SJSA1 (cell line): ENCODE measurements at places on chromosomes 4 and X.
A peak's percentile ranks its signal among the peaks of the same experiment; 100 is the strongest.

DNA sequence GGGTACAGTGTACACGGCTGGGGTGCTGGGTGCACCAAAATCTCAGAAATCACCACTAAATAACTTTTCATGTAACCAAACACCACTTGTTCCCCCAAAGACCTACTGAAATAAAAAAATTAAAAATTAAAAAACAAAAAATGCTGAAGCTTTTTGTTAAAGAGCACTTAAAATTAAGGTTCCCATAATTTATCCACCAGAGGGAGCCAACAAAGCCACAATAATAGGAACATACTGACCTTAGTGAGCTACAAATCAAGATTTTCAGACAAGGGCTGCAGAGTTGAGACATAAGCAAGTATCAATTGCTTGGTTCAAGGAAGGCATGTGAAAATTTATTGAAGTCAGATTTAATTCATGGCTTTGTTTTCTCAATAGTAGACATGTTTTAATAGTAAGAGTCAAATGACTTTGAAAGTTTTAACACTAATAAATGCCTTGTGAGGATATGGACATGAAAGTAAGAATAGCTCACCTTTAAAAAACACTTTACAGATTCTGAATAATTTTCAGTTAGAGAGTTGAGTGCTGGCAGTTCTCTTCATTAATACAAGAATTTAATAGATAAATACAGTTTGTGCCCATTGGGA is 43.0 kb upstream of the SCOC start:
- DNase-seq: no peak

- DNase-seq: no peak
Observed at GRCh38 chr4:52366621-52367020, 292.5 kb downstream of the USP46 start.

GRCh38 chr4:177032341-177032740 is 239.6 kb upstream of the VEGFC start:
- DNase-seq: no peak

DNA sequence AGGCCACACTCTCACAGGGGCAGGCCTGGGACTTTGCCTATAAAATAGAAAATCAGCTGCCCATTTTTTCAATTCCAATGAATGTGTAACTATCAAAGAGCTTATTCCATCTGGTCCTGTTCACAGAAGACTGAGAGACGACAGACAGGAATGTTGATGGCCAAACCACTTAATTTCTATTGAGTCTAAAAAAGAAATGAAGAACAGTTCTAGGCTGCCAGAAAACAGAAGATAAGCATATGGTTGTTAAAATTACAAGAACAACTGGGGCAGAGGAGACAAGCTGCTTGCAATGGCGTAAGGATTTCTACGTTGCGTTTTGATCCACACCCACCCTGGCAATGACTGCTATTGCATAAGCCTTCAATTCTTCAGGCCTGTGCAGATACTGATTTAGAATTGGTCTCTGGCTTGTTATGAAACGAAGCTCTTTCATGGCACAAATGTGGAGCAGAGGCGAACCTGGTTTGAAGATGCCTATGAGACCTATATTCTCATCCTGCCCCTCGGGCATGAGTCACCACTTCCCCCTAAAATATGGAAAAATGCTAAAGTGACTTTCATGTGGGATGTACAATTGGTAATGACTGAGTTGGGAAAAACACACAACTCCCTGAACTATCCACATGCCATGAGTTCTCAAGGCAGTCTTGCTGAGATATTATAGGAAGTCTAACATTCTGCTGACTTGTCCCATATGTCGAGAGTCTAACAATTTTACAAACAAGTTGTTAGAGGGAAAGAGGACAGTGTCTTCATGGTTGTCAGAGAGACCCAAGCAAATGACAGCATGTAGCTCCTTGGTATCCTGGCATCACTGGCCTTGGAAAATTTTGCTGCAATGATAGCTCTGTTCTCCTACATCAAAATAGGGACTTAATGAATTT is 37.9 kb upstream of the SORBS2 start:
- DNase-seq: no peak

- DNase-seq: no peak
Observed at GRCh38 chr4:7089213-7089986, 21.5 kb upstream of the GRPEL1 start.

GRCh38 chr4:58042176-58042575 is 932.0 kb upstream of the IGFBP7 start:
- DNase-seq: no peak

GRCh38 chrX:28278251-28278650 is 297.0 kb upstream of the DCAF8L1 start:
- no peak for DNase-seq

GRCh38 chrX:100408713-100409609 is 1.1 kb downstream of the PCDH19 start:
- no peak for DNase-seq

GRCh38 chr4:1239950-1240307 is 9.0 kb downstream of the CTBP1 start:
- DNase-seq: no peak

- no peak for DNase-seq
Observed at GRCh38 chrX:23656684-23657083, 10.6 kb upstream of the PRDX4 start.

- DNase-seq: no peak
Observed at GRCh38 chrX:106774981-106775380, 27.5 kb upstream of the TBC1D8B start.

GRCh38 chr4:1349359-1350168 is 2.6 kb downstream of the UVSSA start:
- DNase-seq: no peak

- DNase-seq: no peak
Observed at GRCh38 chr4:32133141-32133540, 1413.0 kb downstream of the PCDH7 start.

DNA sequence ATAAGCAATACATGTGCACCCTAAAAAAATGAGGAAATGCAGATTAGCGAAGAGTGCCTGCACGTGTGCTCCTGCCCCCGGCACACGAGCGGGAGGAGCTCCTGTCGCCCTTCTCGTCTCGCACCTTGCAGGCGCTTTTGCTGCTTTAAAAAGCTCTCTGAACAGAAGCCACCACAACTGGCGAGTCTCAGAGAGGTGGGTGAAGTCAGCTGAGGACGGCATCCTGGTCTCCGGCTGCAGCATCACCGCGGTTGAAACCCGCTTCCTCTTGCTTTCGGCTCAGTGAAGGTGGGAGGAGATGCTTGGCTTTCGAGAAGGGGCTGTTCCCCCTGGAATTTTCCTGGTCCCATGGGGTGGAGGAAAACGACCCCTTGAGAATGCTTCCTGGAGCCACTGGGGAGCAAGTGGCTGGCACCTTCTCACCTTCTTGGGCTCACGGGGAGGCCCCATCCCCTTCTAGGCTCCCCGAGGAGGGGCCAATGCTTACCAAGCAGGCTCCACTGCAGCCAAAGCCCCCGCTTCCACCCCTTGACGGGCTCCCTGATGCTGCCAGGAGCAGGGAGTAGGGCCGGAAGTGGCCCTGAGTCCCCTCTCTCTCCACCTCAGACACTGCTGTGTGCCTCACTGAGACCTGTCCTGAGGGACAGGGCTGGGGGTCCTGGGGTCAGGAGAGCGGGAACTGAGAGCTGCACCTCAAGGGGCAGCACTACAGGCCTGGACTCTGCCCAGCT is 29.2 kb upstream of the MXD4 start:
- no peak for DNase-seq

GRCh38 chr4:112515198-112516065 is 548 bp downstream of the NEUROG2 start:
- DNase-seq: no peak

GRCh38 chrX:17547658-17548057 is 172.7 kb downstream of the NHS start:
- peak; percentile 58 for DNase-seq

DNA sequence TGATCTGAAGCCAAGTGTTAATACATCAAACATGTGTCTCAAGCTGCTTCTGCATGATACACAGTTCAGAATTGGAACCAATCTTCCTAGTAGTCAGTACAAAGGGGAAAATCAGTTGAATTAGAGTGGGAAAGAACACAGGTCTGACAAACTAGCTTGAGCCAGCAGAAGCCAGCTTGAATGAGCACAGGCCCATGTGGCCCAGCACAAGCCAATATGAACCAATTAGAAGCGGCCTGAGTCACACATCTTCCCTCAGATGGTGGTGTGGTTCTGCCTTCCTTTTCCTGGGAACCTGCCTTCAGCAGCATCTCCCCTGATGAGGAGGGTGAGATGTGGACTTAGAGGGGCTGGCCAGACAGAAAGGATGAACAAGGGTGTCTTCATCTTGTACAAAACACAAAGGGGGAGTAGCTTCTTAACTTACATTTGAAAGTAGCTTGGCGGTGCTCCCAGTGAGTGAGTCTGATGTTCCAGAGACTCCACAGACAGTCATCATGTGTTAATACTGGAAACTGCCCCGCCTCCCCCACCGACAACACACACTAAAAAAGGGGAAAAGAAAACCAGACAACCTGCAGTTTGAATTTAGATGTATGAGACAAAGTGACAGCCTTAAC is 72.0 kb downstream of the FRMPD4 start:
- DNase-seq: peak; percentile 58

DNA sequence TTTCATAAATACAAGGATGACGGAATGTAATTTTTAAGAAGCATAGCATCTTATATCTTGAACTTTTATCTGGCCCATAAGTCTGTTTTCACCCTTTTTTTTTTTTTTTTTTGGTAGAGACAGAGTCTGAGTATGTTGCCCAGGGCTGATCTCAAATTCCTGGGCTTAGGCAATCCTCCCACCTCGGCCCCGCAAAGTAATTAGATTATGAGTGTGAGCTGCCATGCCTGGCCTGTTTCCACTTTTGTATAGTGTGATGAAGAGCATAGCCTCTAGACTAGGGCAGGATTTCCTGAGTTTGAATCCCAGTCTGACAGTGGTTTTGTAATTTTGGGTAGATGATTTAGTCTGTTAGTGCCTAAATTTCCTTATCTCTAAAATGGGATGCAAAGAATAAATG is 11.0 kb downstream of the STIM2 start:
- DNase-seq: no peak

DNA sequence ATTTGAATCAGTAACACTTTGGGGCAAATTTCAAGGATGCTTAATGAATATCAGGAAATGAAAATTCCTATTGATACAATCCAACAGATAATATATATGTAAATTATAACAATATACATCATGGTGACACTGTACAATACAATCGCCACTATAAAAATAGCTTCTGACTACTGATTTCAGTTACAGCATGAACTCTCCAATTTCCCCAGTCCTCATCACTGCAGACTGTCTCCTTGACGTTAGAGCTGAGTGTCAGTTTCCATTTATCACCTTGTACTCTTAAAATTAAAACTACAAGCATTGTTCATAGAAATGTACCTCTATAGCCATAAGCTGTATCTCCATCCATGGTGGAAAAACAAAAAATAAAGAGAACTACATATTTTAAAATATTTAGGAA is 23.4 kb downstream of the TBC1D9 start:
- DNase-seq: no peak

GRCh38 chr4:134708616-134709015 is 507.0 kb upstream of the PABPC4L start:
- DNase-seq: no peak

GRCh38 chr4:169649545-169650226 is 29.3 kb downstream of the CLCN3 start:
- DNase-seq: no peak

DNA sequence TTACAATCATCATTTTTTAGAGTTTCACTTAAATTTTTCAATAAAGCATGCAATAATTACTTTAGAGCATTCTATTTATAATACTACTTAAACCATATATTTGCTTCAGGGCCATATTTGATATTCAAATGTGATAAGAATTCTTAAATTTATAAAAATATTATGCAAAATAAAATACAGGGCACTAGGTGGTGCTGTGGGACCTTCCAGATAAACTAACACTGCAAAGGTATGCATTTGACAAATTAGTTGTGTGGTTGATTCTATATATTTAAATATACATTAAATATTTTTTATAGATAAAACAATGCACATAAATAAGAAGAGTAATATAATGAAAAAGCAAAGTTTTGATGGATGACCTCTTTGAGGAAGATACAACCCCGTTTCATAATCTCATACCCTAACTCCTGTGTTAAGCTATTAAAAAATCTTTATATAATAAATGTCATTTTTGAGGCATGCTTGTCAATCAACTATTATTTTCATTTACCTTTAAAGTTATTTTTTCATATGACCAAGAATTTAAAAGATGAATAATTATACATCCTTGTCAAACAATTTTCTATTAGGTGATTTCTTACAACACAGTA is 128.4 kb downstream of the REELD1 start:
- DNase-seq: no peak

DNA sequence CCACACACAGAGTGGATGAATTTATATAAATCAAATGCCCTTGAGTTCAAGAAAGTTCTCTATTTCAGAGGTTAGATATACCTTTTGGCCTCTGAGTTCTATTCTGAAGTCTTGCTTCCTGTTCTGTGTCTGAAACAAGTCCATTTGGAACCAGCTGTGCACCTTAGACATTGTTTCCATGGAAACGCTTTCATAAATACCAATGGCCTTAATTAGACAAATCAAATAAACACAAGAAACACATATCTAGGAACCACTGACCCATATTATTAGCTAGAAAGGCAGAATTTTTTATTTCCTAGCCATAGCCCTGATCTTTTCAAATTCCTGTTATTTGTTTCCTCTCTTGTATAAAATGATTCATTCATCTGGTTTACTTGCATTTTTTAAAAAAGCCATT is 8.4 kb upstream of the C4orf54 start:
- DNase-seq: no peak

DNA sequence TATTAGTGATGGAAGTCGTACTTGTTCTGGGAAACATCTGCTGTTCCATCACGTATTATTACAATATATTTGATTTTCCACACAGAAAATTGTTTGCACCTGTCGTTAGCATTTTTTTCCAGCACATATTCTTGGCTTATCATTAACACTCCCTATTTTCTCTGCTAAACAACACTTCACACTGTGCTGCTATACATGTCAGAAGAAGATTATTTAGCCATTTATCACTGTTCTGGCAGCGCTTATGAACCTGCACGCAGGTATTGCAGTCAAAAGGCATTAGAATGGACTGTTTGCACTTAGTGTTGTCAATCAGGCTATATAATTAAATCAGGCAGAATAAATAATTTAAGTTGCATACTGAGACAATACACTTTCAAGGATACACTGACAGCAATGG is 218.6 kb downstream of the CHM start:
- no peak for DNase-seq

- DNase-seq: no peak
Observed at GRCh38 chrX:48470110-48470832, at the start of gene SLC38A5. Gene SLC38A5 (minus strand): TSS chrX:48470260. CDS start chrX:48467924, 2,336 bp downstream.

- DNase-seq: no peak
Observed at GRCh38 chr4:52904421-52904820, 42.3 kb downstream of the RASL11B start.

- DNase-seq: no peak
Observed at GRCh38 chrX:39202641-39203040, 401.4 kb downstream of the MID1IP1 start.

- DNase-seq: no peak
Observed at GRCh38 chr4:8656185-8656517, 63.6 kb downstream of the CPZ start.

DNA sequence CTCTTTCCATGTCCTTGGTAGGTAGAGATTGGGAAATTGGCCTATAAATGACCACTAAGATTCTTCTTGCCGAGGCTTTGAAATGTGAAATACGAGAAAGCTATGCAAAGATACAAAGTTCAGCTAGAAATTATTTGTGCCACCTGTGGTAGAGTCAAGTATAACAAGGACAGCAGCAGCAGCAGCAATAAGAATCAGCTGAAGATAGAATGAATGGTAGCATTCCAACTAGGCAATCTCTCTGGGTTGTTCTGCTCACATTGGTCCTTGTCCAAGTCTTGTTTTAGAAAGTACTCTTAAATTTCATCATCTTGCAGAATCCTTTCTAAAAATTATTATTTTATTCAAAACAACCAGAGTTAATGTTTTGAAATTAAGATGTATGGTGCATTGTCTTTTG is 67.8 kb upstream of the PCDH10 start:
- no peak for DNase-seq

- DNase-seq: no peak
Observed at GRCh38 chrX:28058901-28059300, 77.7 kb upstream of the DCAF8L1 start.
